AG04450 (cell line): ENCODE measurements at places on chromosomes 5 and 9.

DNA sequence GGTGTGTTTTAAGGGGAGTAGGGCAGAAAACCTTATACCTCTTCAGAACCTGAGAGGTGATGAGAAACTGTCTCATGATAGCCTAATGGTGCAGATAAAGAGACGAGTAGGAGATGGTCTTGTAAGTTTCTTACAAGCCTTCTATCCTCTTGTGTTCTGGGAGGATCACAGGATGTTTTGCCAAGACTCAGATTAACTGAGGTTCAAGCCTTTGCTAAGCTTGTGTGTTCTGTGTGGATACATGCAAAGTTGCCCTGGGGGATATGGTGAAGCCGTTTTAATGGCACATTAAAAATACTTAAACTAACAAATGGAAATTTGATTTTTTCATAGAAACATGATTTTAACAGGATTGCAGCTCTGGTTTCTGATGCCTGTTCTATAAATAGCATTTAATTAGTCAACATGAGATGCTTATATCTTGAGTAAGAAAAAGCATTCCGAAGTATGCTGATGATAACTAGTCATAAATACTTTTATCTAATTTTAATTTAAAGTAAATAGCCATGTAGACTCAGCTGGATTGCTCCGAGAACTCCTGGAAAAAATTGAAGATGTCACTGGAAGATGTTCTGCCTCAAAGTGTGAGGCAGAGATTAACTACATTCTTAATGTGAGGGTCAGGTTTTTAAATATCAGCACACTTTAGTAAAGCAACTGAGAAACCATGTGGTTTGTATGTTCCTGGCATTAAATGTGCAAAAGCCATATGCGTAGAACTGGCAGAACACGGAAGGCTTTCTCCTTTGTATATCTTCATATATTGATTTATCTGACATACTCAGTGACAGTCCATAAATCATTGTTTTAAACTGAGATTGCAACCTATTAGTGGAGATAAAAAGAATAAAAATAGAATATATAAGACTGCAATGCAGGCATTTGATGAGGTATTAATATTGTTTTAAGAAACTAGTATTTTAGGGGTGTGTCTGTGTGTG lies 53.7 kb downstream of the IPO11 start:
- DNase-seq: no peak

DNA sequence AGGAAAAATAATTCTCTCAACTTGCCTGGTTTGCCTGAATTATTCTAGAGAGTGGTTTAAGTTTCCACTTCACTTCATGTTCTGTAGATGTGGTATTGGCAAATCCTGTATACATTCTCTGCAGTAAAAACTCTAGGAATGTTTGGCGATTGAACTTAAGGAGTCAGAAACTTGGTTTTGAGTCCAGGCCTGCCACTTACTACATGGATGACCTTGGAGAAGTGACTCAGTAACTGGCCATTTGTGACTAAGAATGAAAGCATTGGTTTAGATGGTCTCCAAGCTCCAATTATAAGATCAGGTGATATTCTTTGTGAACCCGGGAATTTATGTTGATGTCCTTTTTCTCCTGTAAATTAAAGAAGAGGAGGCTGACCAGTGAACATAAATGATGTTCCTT lies 233.8 kb downstream of the GAS1 start:
- no peak for DNase-seq

DNA sequence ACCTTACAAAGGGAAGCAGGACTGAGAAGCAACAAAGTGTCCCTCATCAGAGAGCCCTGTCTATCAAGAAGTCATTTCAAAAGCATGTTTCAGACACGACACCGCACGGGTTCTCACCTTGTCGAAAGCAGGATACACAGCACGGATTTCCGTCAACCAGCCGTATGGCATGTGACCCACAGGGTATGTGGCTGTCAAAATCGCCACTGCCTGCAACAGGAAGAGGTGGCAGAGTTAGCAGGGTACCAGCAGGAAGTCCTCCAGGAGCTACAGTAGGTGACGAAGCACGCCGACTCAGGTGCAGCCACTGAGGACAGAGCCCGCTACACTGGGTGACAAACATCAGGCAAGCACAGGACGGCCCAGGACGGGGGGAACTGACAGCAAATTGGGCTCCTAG lies 81.2 kb downstream of the OTULIN start:
- no peak for DNase-seq

GRCh38 chr5:57398413-57399093 lies 84.1 kb downstream of the ACTBL2 start:
- no peak for DNase-seq

- DNase-seq: no peak
These were observed 30.3 kb upstream of the IRX4 start for GRCh38 chr5:1912951-1913565.

GRCh38 chr5:76691467-76692273 lies 24.3 kb upstream of the F2R start:
- no peak for DNase-seq

DNA sequence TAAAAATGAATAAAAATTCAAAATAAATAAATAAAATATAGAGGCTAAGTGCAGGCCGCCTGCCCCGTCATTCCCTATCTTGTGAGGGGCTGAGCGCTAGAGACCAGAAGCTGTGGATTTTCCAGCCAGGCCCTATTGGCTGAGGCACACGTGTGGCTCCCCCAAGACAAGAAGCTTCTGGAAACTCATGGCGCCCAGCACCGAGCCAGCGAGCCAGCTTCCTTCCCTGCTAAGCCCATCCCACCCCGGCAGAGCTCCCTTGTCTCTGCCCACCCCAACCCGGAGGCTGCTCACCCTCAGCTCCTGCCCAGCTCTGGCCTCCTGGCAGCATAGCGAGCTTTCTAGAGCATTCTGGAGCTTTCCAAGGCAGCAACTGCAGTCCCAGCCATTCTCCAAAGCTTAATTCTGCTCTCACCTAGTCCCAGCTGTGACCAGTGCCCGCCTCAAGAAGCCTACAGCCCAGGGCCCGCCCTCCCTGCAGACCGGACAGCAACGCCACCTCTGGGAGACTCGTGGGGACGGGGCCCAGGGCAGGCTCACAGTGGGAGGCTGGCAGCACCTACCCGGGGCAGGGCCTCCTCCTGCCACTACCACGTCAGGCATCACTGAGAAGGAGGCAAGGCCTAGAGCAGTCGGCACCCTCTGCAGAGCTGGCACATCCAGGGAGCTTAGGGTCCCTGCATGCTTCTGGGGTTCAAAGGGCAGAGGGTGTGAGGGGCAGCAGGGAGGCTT lies 23.2 kb upstream of the TMEM250 start:
- no peak for DNase-seq

DNA sequence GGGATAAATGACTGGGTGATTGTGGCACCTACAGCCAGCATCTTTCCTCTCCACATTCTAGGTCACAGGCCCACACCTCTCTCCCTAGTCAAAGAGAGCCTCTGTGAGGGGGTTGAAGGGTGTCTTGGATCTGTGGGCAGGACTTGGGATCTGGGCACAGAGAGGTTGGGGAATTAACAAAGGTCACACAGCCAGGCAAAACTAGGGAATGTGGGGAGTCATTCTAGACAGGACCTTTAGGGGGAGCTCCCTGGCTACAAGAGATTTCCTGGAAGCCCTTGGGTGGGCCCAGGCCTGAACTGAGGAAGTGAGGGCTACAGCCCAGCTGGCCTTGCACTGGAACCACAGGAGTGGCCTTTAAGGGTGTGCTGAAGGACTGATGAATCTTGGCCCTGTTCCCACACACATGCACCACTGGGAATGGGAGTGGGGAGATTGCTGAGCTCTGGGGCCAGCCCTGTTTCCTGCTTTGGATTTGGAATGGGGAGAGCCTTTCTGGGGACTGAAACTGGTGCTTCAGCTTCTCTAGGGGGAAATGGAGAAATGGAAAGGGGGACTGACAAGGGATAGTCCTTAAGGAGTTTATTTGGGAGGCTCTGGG lies 12.4 kb upstream of the CXXC5 start:
- peak; percentile 82 for DNase-seq
